Stimulated activated CD4-positive, alpha-beta T cell treated with anti-CD3 and anti-CD28 coated beads, Interleukin-1b, Interleukin-23, amount 100 ng/mL, for 48 hours (primary cell): ENCODE measurements at places on chromosomes 7 and 10.
A peak's percentile ranks its signal among the peaks of the same experiment; 100 is the strongest.

DNA sequence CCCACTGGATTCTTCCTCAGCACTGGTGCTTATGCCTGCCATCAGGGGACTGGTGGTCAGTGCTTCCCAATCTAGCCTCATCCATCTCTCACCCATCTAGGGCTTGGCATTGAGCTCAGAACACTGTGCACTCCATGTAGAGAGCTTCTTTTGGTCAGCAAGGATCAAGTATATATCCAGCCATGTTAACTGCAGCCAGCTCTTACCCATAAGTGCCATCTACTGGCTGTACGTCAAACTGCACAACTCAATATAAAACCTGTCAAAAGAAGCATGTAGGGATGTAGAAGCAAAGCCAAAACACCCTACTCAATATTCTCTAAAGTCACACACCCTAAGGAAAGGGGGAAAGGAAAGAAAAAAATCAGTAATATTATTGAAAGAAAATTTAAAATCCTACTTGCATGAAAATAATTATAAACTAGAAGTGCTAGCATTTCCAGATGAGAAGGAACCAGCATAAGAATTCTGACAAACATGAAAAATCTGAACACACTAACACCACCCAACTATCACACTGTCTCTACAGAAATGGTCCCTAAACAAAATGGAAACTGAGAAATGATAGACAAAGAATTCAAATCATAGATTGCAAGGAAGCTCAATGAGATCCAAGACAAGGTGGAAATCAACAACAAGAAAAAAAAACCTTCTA lies 531.1 kb upstream of the STEAP1 start:
- peak; percentile 14 for DNase-seq

GRCh38 chr10:83184641-83185040 lies 954.7 kb upstream of the GHITM start:
- DNase-seq = no peak

- DNase-seq = no peak
Observed at GRCh38 chr7:134431815-134432214, 27.1 kb downstream of the AKR1B1 start.

GRCh38 chr10:102123223-102123622 lies 3.1 kb upstream of the LDB1 start:
- DNase-seq = no peak

DNA sequence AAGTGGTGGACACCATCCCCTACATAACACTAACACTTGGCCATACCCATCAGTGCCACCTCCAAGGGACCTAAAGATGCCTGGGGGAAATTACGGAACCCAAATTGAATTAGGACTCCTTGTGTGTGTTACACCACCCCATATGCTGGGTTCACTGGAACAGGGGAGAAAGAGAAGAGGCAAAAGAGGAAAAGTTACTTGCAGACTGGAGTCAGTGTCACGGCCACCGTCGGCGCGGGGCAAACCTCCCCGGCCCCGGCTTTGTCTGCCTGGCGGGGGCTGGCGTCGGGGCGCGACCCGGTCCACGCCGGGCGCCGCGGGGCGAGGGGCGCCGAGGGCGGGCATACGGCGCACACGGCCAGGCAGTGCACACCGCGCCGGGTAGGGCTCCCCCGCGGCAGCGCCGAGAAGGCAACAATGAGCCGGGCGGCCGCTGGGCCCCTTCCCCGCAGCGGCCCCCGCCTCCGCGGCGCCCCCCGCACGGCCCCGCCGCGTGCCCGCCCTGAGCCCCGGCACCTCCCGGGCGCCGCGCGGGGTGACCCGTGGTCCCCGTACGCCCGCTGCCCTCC lies 171.1 kb downstream of the FAM107B start:
- DNase-seq = no peak

GRCh38 chr7:133572087-133572486 lies 319.2 kb downstream of the EXOC4 start:
- DNase-seq = no peak

DNA sequence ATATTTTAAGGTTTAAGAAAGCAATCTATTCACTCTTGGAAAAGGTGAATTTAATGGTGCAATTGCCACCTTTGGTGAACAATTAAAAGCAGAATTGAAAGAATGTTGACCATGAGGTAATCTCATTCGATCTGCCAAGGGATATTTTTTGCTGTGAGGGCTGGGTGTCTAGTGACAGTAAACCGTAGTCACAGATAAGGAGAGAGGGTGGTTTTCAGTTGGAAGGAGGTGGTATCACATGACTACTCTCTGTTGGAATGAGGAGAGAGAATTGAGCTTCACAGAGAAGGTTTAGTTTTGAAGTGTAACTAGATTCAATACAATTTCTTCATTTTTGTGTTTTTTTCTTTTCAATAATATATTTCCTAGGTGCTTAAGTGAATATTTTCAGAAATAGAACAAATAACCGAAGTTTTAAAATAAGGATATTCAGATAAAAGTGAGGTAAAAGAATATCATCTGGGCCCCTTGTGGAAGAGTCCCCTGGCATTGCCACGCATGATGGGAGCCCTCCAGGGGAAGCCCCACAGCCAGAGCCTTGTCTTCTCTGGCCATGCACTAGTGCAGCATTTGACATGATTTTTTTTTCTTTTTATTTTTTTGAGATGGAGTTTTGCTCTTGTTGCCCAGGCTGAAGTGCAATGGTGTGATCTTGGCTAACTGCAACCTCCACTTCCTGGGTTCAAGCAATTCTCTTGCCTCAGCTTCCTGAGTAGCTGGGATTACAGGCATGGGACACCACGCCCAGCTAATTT lies 73.4 kb downstream of the GPR141 start:
- no peak for DNase-seq

GRCh38 chr10:24113901-24114300 lies 95.0 kb upstream of the KIAA1217 start:
- DNase-seq = no peak

DNA sequence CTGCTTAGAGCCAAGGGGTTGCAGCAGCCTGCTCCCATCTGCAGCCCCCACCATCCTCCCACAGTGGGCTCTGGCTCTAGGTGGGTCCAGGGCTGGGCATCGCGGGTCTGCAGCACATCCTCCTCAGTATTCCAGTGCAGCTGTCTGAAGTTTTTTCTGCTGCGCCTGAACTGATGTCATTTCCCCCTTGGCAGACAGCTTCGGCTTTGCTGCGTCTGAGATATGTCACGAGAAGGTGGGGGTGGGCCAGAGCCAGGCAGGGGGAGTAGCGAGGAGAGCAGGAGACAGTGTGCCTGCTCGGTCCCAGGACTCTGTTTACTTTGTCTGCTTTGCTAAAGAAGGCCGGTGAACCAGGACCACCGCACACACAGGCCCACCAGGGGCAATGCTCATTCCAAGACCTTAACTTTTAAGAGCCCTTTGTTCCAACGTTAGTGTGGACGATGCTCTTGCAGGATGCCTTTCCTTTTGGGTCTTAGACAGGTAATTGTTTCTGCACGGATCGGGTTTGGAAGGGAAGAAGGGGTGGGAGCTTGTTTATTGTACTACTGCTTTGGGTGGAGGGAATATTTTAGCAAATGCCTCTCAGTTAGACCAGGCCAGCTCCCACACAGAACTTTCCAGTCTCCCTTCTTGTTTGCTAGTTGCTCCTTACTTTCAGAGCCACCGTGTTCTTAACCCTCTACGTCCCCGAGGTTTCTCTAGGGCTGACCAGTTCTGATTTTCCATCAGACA lies 32.4 kb downstream of the WBP1L start:
- peak; percentile 12 for DNase-seq

DNA sequence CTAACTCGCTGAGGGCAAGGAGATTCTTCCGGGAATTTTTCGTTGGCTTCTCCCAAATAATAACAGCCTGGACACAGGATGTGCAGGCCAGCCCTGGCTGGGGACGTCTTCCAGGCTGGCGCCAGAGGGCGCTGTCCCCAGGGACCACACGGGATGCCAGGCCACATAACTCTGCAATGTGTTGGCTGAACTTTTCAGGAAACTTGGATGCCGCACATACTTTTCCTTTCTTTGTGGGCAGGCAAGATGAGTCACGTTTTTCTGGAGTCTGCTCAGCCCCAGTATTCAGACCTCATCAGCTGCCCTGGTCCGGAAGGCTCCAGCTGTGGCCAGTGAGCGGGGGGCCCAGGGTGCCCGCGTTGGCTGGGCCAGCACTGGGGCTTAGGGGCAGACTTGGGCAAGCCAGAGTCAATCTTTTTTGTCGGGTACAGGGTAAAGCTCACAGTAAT lies 122.7 kb downstream of the PRKAG2 start:
- DNase-seq = no peak

- DNase-seq = no peak
Observed at GRCh38 chr10:114009281-114009996, 34.2 kb upstream of the ADRB1 start.

- DNase-seq = no peak
Observed at GRCh38 chr7:9863545-9863944, 1110.1 kb upstream of the PHF14 start.

GRCh38 chr10:11057448-11057847 lies 39.8 kb downstream of the CELF2 start:
- no peak for DNase-seq

- peak; percentile 24 for DNase-seq
Observed at GRCh38 chr7:145036604-145037405, 201.0 kb upstream of the TPK1 start.

DNA sequence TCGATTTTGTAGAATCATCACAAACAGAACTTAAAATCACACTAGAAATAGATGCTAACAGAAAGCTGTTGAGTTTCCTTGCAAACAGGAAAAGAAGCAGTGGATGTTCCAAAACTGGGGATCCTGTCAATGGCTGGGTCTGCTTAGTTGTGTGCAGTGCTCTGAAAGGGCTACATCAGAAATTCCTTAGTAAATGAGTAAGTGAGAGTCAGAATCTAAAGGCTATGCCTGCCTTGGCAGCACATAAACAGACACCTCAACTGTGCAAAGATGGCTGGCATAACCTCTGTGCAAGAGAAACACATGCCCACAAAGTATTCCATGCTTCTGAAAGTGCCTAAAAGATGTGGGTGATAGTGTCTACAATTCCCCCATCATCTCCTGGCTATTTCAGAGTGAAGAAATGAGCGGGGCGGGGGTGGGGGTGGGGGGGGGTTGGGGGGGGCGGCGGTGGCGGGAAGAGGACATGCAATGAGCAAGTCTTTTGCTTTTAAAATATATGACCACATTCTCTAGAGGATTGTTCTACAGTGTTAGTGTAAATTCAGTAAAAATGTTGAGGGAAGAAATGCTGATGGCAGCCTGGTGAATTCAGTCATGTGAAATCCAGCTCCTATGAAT lies 138.1 kb upstream of the LAMB4 start:
- DNase-seq = no peak

DNA sequence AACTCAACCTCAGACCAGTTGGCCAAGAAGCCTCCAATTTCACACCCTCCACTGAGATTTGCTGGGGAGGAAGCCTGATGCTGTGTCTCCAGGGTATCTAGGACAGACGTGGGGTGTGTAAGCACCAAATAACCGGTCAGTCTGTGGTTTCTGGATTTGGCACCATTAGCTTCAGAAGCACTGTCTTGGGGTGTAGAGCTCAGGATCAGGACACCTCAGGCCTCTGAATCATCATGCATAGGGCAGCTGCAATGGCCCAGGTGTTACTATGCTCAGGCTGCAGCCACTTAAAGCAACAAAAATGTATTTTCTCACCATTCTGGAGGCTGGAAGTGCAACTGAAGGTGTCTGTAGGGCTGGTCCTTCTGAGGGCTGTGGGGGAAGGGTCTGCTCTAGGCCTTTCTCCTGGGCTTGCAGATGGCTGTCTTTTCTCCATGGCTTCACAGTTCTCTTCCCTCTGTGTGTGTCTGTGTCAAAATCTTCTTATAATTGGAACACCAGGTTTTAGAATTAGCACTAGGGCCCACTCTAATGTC lies 73.4 kb upstream of the SEPHS1 start:
- DNase-seq = no peak

DNA sequence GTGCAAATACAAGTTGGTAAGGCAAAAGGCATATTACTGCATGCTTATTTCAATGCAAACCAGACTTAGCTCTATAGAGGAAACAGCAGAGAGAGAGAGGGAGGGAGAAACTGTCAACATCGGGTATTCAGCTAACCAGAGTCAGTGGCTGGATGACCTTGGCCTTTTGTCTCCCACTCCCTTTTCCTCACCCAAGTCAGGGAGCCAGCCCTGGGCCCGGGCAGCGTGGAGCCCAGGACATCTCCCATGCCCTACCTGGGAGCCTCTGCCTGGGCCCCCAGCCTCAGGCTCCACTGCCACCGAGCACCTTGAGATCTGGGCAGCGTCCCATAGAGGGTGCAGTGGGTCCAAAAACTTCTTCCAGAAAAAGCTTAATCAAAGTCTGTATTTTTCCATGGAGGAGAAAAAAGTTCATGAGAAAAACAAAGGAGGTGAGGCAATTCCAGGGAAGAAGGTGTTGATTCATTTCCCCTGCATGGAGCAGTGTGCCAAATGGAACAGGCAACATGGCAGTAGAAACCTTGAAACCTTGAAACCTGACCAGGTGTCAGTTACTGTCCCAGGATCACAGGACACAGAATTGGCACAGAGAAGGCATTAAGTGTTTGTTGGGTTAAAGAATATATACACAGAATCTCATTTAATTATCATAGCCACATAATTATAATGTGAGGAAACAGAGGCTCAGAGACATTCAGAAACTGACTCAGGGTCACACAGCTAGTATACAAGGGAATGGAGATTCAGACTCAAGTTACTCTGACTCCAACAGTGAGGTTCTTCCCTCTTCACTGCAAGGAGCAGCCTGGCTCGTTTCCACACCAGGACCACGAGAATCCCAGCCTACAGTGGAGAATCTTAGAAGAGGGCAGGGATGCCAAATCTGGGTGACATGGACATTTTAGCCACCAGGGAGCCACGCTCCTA lies 5.8 kb upstream of the NCOA4 start:
- no peak for DNase-seq

DNA sequence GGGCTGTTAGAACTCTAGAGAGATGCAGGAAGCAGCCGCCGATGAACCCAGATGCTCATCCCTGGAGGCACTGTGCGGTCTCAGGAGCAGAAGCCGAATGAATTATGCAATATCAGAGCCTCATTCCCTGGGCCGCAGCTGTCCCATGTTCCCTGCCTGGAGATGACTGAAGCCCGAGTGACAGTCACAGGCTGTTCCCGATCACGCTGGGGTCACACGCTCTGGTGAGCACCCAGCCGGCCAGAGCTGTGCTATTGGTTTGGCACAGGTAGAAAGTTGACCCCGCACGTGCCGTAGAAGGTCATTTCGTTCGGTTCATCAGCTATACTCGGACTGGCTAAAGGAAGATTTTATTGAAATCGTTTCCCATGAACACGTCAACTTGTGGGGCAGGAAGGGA lies 140.5 kb upstream of the SH2B2 start:
- DNase-seq = no peak

GRCh38 chr10:102704915-102705314 lies 9.3 kb downstream of the ARL3 start:
- no peak for DNase-seq

- no peak for DNase-seq
Observed at GRCh38 chr7:109844362-109844761, 1246.6 kb upstream of the LRRN3 start.

DNA sequence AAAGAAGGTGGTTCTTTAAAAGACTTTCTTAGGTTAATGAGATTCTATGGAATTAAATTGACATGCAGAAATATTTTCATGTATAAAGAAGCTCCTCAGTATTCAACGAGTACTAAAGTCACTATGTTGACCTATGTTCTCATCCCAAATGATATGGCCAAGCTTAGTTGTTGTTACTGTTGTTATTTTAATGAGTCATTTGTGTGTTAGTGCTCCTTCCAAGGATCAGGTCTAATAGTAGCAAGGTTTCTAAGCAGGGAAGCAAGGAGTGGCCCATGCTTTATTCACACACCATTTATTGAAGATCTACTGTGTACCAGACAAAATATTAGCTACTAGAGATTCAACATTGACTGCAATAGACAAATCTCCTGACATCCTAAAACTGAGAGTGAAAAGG lies 41.9 kb downstream of the LRRN3 start:
- DNase-seq = no peak
